Uterus (tissue), 4 donors: ENCODE measurements at places on chromosomes 4 and X. TPM values are rescaled to one million over a fixed set of nuclear protein-coding genes. Genes with fewer than 3 reads are reported as not detected.

- no peak for DNase-seq
Measured at GRCh38 chr4:189409158-189409557, 531.5 kb upstream of the FRG1 start.

- DNase-seq: no peak
Measured at GRCh38 chr4:187236209-187236890, 512.7 kb upstream of the FAT1 start.

DNA sequence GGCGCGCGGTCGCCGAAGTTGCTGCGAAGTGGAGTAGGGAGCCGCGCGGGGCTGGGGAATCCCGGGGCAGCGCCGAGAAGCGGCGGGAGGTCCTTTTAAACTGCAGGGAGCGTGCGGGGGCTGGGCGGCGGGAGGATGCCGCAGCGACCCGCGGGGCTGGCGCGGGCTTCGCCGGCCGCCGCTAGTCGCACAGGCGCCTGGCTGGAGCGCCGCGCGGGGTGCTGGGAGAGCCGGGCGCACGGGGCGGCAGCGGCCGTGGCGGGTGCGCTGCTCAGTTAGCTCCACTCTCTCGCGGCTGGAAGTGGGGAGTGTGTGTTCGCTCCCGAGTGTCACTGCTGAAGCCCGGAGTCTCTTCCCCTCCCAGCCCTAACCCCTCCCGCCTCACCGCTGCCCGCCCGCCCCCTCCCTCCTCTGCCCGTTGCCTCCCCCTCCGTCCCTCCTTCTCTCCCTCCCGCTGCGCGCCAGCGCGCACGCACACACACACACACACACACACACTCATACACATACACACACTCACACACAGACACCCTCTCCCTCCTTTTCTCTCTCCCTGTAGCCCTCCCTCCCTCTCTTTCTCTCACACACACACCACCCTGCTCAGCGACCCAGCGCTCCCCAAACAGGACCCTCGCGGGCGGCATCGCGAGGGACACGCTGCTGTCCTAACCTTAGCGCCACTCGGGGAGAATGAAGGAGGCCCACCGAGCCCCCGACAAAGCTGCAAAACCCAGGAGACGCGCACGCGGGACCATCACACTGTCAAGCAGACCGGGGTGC, at the start of gene NDNF:
Gene NDNF (minus strand): TSS at position 312 of the 780 bp plus-strand sequence. CDS start 26,698 bp downstream, outside the sequence.
- peak; percentile 13 for DNase-seq

- DNase-seq: peak; percentile 18
Measured at GRCh38 chr4:27084685-27085361, 224.2 kb downstream of the STIM2 start.

HTRA3 gene
- total RNA-seq: 30.6 TPM

- DNase-seq: no peak
Measured at GRCh38 chrX:13876652-13877051, 59.8 kb upstream of the GPM6B start.

FGFBP2 gene
- total RNA-seq: 1.6 TPM

DNA sequence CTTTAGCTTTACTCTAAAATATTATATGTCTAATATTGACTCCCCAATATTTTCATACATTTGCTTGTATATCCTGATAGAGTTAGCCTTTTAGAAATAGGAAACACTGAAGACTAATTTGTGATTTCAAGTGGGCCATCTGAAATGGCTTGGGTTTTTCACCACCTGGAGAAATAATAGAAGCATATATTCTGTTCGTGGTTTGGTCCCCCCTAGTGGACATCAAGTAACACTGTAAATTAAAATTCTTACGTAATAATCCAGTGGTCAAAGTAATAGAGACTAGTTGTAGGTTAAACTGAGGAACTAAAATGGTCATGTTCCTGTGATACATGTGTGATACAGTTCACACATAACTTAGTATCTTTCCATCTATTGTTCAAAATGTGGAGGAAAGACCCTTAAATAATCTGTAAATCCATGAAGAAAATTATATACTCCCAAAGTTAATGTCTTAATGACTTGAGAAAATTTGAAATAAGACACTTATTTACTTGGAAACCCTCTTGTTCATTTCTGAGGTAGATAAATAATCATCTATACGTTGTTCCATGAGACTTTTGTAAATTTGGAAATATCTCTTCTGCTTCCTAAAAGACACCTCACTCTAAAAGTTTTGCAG, 79.8 kb upstream of the SMARCAD1 start:
- DNase-seq: no peak

DNA sequence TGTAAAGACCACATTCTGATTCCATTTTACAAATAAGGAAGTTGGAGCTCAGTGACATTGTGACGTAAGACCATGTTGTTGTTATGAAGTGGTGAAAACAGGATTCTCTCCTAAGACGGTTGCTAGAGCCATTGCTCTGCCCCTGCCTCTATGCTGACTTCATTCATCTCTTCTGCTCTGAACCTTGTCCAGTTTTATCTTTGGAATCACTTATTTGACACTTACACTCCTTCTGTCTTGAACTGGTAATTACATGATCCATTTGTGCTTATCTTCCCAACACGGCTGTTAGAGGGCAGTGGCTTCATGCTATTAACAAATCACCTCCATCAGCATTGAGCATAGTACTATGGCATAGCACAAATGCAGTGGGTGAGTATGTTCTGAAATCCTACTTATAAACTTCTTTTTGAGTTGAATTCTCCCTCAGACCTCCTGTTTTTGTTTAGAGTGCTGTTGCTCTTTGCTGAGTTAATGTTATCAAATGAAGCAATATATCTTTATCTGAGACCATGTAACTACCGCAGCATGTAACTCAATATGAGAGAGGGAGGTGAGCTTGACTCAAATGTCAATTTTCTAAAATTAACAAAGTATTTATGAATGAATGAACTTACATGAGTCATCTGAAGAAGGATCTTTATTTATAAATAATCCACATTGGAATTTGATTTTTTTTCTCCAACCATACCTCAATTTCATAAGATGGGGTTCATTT, 177.8 kb downstream of the RASL11B start:
- no peak for DNase-seq

DNA sequence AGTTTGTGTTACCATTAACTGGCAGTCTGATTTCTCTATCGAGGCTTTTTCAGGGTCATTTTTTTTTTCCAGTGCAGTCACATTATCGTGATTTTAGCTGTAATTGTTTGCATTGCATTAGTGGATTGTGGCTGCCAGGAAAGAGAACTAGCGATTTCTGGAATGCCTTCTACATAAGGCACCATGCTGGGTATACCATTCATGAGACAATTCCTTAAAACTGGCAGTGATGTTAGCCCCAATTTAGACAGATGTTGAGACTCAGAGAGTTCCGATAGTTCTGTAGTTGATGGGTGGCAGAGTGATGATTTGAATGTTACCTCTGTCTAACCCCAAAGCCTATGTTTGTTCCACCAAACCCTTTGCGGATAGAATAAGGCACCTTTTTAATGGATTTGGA, 175.4 kb upstream of the TENM3 start:
- DNase-seq: no peak

- DNase-seq: no peak
Measured at GRCh38 chr4:141376769-141377168, 156.1 kb downstream of the ZNF330 start.

- no peak for DNase-seq
Measured at GRCh38 chr4:84971319-84971932, 4.9 kb upstream of the WDFY3 start.

DNA sequence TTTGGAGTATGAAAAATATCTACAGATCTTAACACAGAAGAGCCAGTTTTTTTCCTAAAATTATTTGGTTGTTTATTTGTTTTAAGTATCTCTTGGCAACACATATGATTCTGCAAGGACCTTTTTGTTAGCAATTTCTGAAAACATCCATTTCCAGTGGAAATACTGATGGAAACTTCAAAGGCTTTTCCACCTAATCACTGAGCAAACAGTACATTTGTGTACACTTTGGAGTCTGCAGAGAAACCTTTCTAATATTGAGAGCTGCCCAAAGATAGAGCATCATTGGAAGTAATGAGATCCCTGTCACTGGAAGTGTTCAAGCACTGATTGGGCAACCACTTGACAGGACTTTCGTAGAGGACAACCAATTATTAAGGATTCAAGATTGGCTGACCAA, 69.7 kb upstream of the TFDP3 start:
- DNase-seq: no peak

CXCL5 gene
- total RNA-seq: not detected

SERPINA7 gene
- not detected for total RNA-seq

DNA sequence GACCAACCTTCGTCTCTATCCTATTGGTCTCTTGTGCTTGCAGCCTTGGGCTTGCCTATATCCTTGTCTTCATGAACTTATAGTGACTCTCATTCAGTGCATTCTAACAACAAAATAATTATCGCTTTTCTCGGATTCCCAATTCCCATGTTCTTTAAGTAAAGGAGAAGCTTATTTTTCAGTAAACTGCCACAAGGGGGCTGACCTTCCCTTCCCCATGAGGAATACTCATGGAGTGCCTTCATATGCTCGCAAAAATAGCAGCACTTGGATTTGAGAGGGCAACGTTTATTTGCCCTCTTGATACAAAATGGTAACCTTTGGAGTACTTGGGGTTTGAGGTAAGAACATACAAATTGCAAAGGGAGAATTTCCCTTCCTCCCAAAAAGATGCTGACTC, 183.2 kb upstream of the TENT5D start:
- DNase-seq: no peak

SPANXD gene
- not detected for total RNA-seq

DNA sequence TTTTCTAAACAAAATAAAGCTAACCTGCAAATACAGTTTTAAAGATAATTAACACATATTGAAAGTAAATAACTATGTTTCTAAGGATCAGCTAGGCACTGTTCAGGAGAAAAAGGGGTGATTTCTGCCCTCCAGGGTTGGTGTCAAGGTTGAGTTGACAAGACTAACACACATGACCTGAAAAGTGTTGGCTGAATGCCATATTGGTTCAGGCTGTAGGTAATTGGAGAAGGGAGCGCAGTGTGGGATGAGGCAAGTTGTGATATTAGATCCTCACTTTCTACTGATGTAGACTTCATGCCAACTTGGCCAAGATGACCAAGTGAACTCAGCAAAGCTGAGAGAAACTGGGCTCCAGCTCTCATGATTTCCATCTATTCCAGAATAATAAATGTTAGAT, 42.2 kb downstream of the PPM1K start:
- DNase-seq: peak; percentile 63

- DNase-seq: no peak
Measured at GRCh38 chr4:126445596-126445995, 1130.8 kb downstream of the FAT4 start.

PDGFC gene
- total RNA-seq: 78.8 TPM
